ENCODE measurements at places on chromosomes 5 and 9.

GRCh38 chr5:135018457-135018856 is 15.6 kb downstream of the PITX1 start:
- DNase-seq, result no peak

GRCh38 chr9:111904891-111905291 is 8.3 kb downstream of the UGCG start:
- no peak for DNase-seq

DNA sequence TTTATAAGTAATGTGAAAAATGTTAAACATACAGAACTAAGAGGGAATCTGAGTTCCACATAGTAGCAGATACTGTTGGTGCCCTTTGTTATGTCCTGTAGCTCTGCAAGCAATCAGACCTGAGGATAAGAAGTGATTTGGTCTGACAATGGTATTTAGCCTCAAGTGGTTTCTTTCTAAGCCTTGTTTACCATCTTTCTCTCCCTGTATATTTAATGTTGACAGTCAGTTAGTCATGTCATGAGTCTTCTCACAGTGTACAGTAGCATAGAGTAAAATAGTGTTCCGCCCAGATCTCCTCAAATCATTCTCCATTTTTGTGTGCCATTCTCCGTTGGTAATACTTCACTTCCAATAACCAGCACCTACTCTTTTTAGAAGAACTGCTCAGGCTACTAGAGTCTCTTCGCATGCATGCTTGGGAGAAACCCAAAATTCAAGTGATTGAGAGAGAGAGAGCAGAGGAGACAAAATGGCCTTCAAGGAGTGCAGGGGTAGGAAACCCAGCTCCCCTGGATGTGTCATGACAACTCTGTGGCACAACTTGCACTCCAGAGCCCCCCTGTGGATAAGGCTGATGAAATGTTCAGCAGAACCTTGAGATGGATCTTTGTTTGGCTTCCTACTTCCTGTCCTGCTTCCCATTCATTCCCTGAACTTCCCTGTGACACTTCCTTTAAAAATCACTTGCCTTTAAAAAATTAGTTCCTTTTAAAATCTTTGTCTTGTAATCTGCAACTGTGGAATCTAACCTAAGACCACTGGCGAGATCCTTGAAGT is 129.2 kb upstream of the FST start:
- no peak for DNase-seq

- no peak for DNase-seq
Observed at GRCh38 chr9:135103931-135104639, 16.6 kb downstream of the OLFM1 start.

DNA sequence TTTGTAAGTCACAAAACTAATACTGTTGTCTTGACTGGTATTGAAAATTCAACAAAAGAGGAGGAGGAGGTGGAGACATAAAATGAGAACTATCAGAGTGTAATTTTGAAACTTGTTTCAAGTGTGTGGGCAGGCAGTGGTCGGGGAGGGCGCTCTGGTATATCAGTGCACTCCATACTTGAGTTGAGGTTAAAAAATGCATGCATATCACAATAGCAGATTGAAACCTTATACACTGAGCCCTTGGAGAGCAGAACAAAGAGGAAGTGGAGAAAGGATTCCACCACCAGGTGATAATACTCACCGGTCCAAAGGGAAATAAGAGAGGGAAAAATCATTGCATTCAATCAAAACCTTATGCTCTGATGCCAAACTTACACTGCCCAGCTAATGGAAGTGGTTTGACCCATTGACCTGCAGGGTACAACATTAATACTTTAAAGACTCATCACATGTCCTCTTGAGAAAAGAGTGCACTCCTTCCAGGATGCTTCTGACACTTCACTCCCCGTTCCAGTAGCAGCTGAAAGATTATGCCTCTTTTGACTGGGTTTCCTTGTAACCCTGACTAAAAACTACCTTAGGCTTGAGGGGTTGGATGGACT is 79.5 kb upstream of the FAM169A start:
- DNase-seq, result no peak

DNA sequence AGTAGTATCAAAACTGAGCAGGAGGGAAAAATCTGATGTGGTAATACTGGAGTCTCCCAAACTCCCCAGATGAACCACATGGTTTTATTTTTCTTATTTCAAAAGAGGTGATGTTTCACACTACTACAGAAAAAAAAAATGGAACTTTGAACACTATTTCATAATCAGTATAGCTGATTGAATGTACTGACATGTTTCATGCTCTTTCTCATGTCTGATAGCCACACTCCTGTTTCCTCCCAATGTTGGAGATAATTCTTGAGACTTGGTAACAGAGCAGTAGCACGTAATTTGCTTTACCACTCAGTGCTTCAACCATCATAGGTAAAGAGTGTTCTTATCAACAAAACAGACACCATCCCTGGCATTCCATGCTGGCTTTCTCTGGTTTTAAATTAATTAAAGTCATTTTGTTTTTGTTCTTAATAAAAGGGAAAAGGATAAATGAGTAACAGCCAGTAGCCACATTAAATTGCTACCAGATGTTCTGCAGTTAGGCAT is 85.2 kb downstream of the MUSK start:
- DNase-seq, result no peak

- no peak for DNase-seq
Observed at GRCh38 chr9:28758341-28758740, 1185.1 kb upstream of the C9orf72 start.

DNA sequence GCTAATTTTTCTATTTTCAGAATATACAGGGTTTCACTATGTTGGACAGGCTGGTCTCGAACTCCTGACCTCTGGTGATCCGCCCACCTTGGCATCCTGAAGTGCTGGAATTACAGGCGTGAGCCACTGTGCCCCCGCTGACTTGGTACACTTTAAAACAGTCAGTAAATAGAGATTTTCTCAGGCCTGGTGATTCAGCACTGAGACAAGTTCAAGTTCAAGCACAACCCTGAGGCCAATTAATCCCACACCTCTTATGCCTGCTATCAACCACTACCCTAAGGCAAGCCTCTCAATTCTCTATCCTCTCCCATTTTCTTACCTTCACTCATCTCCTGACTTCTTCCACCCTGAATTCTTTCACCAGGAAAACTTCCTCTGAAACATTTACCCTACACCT is 18.9 kb downstream of the MUSK start:
- DNase-seq, result no peak
